ENCODE measurements at places on chromosomes 2 and 18. TPM values are rescaled to one million over a fixed set of nuclear protein-coding genes. Genes with fewer than 3 reads are reported as not detected.

- no peak for DNase-seq
Measured at GRCh38 chr2:105121434-105121833, 83.6 kb downstream of the MRPS9 start.

GRCh38 chr2:202933958-202934357 is 21.9 kb downstream of the CARF start:
- DNase-seq = no peak

GRCh38 chr2:236618370-236618769 is 48.7 kb downstream of the ACKR3 start:
- DNase-seq = no peak

DNA sequence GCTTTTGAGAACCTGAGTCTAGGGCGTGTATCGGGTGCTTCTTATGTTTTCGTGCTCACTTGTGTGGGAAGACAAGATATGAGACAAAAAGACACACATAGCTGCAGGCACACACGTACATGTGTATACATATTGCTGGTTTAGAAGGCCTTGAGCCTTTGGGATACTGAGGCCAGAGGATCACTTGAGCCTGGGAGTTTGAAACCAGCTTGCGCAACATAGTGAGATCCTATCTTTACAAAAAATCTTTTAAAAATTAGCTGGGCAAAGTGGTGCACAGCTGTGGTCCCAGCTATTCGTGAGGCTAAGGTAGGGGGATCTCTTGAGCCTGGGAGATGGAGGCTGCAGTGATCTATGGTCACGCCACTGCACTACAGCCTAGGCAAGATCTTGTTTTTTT is 18.8 kb upstream of the NEDD4L start:
- no peak for DNase-seq

GRCh38 chr2:173146590-173146989 is 70.9 kb downstream of the MAP3K20 start:
- DNase-seq = no peak

DNA sequence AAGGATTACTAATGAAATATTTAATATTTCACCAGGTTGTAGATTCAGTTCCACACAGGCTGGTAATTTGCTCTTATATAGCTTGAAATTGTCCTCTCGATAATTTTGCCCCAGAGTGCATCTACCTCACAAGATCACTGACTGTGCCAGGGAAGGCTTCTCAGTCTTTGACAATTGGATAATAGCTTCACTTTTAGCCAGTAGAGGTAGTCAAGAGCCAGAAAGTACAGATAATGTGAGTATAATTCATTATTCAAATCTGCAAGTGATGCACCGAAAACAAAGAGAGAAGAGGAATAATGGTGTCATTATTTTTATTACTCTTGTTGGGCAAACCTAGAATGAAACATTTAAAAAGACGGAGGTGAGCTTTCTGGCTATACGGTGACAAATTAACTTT is 292.8 kb downstream of the EN1 start:
- DNase-seq = no peak

Gene UPP2
- not detected for polyA plus RNA-seq

DNA sequence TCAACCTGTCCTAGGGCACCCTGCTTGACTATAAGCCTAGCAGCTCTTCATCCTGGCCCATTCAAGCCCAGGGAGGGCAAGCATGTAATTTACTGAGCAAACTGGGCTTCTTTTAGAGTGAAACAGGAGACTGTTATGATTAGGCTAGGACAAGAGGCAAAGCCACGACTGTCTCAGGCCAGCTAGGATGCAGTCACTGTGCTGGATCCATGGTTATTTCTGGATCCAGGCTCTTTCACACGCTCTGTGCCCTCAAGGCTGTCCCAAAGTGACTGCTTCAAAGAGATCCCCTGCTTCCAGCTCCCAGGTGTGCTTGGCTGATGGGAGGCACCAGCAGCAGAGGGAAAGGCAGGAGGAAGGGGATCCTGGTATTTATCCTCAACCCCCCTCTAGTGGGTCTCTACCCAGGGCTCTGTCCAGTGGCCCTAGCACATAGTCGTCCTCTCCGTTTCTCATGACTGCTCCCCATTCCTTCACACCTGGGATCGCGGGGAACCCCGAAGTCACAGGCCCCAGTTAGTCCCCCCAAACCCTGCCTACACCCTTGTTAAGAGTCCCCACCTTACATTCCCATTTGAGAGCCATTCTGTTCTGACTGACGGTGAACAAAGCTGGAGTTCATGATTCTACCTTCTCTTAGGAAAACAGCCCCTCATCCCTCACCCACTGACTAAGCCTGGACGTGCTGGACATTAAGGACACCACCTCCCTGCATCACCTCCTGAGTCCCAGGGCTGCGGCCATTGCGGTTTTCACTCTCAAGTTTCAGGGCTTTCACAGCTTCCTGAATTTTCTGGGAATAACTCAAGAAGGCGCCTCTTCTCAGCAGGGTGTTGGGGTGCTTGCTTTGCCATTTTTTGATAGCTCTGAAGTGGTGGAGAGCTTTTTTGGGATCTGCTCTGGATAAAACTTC is 63.2 kb downstream of the POLR1A start:
- no peak for DNase-seq

- DNase-seq = no peak
Measured at GRCh38 chr18:78367996-78368395, 611.6 kb upstream of the SALL3 start.

DNA sequence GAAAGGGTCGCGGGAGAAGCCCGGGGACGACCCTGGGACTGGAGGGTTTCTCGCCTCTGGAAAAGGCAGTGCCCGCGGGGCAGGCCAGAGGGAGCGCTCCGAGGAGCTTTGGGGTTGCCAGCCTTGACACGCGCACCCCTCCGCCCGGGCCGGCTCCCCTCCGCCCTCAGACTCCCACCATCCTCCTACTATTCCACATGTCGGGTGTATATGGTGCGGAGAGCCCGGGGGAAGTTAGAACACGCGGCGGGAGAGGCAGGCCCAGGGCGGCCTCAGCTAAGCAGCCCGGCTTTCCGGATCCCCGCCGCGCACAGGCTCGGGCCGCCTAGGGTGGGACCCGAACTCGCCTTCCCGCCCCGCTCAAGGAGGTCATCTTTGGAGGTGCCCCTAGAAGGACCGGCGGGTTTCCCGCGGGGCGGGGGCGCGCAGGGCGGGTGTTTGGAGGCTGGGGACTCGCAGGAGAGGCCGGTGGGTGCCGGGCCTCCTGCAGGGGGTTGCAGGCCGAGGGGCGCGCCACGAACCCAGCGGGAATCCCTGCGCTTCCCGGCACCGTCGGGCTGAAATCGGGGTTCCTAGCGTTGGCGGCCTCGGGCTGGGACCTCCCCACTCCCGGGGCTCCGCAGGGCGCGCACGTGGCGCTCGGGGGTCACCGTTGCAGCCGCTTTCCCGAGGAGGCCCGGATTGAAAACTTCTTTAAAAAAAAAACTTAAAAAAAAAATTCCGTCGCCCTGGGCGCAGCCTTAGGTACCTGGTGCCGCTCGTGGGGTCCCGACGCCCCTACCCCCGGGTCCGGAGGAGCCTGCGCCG is 3.7 kb downstream of the NFATC1 start:
- peak; percentile 30 for DNase-seq

Gene MALL
- polyA plus RNA-seq = 6.9 TPM

DNA sequence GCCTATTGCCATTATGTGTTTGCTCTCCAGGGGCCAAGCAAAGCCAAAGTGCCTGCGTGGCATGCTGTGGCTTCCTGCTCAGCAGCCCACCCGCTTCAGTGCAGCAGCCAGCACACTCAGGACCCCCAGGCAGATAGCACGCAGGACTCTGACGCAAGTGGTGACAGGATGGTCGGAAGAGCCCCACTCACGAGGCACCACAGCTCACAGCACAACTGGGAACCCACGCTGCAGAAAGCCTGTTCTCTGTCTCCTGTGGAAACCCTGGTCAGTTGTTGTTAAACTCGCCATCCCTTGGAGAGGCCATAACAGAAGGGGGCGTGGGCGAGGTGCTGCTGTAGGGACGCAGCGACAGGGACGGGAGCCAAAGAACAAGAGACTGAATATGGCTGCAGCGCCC is 76.4 kb downstream of the HDAC4 start:
- DNase-seq = no peak

DNA sequence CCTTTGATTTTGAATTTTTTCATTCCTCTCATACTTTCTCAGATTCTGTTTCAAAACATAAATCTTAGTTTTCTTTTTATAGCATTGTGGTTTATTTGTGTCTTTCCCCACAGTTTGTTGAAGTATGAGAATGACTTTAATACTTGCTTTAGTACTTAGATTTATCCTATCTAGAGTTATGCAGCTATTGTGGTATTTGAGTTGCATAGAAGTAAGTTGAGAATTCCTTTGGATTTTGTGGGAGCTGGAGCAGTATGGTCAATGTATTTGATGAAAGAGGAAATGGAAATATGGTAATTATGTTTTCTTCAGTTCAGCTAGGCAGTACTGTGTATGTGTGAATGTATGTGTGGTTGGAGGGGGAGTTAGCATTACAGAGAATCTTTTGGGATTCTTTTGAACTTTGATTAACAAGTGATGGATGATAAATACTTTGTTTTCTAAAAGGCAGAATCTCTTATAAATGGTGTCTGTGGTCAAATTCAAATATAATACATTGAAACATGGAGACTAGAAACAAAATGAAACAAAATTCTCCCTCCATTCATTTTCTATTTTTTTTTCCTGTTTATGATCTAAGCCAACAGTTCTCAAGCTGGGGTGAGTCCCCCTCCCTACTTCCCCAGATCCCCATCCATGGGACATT is 3.0 kb downstream of the ACVR2A start:
- DNase-seq = no peak

Gene KRCC1
- polyA plus RNA-seq = 19.8 TPM

DNA sequence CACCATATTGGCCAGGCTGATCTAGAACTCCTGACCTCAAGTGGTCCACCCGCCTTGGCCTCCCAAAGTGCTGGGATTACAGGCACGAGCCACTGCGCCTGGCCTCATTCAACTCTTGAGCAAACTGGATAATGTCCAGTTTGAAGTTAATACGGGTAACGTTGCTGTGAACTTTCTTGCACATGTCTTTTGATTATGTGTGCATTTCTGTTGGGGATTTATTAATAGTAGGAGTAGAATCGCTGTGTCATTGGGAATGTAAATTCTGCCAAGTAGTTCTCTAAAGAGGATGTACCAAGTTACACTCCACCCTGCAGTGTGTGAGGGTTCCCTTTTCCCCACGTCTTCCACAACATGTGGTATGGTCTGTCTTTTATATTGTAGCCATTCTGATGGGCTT is 6.2 kb downstream of the IMPA2 start:
- DNase-seq = no peak

GRCh38 chr2:179595284-179595683 is 266.1 kb downstream of the ZNF385B start:
- DNase-seq = no peak

GRCh38 chr2:240524963-240525718 is 32.6 kb downstream of the ANKMY1 start:
- DNase-seq = no peak

Gene SERPINB2
- polyA plus RNA-seq = not detected

GRCh38 chr2:217193431-217194340 is 333.8 kb upstream of the TNP1 start:
- DNase-seq = no peak

Gene GAL3ST2
- not detected for polyA plus RNA-seq

- no peak for DNase-seq
Measured at GRCh38 chr2:99621106-99621505, 131.3 kb upstream of the REV1 start.

Gene MYOM1
- polyA plus RNA-seq = 262 TPM
